ENCODE measurements at places on chromosomes 11 and 22.

DNA sequence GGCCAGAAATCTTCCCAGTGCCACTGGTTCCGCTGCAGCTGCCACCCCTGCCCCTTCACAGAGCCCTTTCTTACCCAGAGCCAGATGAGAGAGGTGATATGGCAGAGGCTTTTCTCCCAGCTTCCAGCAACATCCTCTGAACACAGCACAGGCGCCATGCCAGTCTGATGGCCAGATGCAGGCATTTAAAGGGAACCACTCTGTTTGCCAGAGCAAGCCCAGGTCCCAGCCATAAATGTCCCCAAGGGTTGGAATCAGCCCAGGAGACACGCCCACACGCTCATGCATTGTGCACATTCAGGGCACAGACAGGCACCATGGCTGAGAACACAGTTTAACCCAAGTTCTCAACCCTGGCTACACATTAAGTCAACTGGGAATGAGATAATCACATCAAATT lies 114.3 kb upstream of the CSNK2A3 start:
- DNase-seq = no peak

DNA sequence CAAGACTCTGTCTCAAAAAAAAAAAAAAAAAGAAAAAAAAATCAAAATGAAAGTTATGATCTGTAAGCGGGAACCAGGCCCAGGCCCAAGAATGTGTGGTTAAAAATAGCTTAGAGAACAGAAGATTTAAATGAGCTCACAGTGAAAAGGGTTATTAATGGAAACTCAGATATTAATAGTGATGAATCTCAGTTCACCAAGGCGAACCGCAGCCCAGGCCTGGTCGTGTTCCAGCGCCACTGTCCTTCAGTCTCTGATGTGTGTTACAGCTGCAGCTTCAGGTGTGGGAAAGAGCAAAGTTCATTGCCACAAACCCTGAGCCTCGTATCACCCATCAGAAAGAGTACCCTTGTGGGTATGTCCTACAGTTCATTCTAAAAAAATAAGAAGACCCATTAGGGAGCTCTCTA lies 107.1 kb downstream of the GAB2 start:
- DNase-seq = no peak

DNA sequence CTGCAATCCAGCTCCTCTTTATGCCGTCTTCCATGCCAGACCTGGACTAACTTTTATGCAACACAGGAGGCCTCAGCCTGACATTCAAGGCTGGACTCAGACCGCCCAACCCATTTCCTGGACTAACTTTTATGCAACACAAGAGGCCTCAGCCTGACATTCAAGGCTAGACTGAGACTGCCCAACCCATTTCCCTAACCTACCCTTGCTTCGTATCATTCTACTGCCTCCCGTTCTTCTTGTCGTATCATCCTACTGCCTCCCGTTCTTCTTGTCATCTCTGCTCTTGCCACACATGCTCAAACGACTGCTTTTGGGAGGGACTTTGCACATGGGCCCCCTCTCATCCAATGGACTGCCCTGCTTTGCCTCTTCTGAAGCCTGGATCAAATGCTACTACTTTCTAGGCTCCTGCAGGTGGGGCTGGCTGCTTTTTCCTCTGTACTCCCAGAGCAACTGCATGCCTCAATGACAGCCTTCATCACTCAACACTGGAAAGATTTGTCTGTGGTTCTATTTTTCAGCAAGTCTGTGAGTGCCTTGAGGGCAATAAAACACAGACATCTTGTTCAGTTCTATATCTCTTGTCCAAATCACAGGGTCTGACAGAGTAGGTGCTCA lies 7.8 kb downstream of the TBC1D10A start:
- no peak for DNase-seq

- DNase-seq = no peak
Observed at GRCh38 chr22:45717789-45718188, 46.2 kb downstream of the ATXN10 start.

DNA sequence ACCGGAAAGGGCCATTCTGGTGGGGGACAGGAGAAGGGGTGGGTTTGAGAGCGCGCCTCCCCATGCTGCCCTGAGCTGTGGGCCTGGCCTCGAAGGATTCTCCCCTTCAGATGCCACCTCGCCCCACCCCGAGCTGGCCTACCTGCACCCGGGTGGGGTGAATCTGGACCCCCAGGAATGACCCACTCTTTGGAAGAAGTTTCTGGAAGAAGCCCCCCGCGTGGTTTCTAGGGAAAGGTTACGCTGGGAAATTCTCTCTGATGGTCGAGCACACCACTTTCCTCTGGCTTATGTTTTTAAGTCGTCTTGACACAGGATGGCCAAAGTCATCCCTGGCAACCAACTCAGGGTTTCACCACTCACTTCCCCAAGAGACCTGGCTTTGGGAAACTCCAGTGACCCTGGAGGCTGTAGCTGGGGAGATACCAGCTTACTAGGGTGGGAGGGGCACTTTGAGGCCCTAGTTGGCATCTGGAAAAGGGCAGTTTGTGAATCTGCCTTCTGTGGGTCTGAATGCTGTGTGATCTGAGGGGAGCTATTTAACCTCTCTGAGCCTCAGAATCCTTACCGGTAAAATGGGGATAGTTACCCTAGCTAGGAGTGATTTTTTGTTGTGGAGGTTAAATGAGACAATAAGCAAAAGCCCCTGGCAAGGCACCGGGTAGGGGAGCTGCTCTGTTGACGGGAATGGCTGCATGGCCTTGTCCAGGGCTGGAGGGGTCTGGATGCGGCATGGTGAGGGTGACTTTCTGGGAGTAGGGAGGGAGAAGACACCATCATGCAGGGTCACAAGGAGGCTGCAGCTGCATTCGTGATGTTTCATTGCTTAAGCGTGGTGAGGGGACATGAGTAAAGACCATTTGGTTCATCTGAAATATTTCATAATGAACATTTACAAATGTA lies 45.3 kb upstream of the ACCSL start:
- DNase-seq = no peak

GRCh38 chr11:69560141-69560790 lies 78.8 kb downstream of the LINC01488 start:
- DNase-seq = no peak

DNA sequence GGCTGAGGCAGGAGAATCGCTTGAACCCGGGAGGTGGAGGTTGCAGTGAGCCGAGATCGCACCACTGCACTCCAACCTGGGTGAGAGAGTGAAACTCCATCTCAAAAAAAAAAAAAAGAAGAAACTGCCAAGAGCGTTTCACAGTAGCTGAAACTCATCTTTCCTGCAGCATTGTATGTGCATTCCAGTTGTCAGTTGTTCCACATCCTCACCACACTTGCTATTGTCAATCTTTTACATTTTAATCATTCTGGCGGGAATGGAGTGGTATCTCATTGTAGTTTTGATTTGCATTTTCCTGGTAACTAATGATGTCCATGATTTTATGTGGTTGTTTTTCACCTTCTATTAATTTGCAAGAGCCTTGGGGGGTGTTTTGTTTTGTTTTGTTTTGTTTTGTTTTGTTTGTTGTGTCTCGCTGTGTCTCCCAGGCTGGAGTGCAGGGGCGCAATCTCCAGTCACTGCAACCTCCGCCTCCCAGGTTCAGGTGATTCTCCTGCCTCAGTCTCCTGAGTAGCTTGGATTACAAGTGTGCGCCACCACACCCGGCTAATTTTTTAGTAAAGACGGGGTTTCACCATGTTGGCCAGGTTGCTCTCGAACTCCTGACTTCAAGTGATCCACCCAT lies 8.1 kb upstream of the GNB1L start:
- DNase-seq = no peak

DNA sequence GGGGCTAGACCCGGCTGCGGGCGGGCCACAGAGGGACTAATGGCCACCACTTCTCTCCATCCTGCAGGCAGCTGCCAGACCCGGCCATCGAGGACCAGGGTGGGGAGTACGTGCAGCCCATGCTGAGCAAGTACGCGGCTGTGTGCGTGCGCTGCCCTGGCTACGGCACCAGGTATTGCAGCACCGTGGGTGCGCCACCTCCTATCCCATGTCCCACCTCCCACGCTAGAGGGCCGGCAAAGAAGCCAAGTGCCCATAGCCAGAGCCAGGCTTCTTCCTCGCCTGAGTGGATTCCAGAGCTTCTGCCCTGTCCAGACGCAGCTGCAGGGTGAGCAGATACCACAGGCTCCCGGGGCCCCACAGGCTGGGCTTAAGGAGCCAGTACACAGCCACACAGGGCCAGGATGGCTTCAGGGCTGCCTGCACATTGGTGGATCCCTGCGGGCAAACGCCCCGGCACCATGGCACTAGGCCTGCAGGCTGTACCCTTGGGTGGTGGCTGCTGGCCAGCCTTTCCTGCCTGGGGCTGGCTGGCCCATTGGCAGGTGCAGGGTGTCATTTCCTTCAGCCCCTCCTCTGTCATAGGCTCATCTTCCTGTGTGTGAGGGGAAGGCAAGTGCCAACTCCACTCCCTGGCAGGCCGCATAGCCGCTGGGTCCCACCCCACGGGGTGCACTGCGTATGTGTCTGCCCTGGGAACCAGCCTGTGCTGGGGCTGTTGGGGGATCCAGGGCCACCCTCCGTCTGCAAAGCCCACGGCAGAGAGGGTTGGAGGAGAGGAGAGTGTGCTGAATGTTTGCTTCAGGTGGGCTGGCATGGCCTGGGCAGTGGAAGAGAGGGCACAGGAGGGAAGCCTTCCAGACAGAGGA lies 16.5 kb upstream of the DGCR8 start:
- DNase-seq = no peak

DNA sequence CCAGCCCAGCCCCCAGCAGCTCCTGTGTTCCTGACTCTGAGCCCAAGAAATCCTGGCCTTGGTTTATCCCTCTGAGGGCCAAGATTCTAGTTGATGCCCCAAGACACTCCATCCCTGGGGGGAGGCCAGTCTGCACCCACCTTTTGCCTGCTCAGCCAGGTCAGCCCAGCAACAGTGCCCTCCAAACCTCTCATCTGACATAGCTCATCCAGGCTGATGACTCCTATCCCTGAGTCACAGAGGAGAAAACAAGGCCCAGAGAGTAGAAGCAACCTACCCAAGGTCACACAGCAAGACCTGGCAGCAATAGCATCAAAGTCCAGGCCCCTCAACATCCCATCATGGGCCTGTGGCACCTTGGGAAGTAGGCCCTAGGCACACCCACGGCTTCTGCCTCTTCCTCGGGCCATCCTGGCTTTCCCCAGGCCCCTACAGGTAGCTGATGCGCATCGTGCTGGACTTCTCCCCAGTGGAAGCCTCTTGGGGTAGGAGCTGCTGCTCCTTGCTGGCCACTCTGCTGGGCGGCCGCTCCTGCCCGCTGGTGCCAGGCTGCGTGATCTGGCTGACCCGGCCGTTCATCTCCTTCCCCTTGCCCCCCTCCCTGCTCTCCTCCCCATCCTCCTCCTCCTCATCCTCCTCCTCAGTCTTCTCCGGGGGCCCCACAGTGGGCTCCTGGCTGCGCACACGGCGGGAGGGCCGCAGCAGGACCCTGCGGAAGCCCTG lies 6.0 kb downstream of the SSTR3 start:
- no peak for DNase-seq

DNA sequence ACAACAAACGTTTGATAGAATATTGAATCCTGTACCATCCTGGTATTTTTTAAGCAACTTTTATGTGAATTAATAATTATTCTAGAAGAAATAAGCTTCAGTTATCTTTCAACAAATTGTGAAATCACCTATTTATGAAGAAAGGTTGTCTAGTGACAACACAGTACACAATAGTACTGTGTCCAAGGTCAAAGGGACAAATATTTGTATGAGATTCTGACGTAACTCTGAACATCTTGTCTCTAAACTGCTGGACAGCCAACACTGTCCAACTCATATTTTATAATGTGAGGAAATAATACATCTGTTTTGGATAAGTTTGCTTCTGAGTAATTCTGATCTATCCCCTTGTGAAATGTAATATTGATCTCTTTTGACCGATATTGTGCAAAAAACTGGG lies 18.9 kb downstream of the CASP5 start:
- DNase-seq = no peak

DNA sequence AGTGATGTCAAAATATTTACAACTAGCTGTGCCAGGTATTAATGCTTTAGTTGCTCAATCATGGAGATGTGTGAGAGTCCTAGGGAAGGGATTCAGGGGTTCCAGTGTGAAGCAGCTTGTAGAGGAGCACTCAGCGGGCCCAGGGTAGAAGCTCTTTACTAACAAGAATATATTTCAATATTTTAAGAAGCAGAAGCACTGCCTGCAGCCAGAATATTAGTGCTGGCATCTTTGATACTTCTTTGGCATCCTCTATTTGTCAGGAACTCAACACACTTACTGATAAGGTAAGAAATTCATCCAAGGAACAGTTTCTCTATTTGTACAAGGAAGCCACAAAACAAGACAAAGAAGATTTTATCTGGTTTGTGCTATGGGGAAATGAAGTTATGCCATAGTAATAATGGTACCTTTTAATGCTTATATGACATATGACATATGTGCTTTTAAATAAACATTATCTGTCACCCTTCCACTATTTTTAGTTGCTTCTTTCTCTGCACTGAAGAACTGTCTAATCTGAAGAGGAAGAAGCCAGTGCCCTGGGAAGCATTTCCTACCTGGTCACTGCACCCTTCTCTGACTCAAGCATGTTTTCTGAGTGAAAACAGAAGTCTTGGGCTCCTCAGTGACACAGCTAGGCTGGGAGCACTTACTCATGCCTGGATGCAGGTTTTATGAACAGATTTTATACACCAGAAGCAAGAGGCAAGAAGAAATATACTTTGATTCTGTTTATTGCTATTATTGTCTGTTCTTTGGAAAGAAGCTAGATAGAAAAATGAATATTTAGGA lies 388.1 kb upstream of the CCDC90B start:
- DNase-seq = no peak

DNA sequence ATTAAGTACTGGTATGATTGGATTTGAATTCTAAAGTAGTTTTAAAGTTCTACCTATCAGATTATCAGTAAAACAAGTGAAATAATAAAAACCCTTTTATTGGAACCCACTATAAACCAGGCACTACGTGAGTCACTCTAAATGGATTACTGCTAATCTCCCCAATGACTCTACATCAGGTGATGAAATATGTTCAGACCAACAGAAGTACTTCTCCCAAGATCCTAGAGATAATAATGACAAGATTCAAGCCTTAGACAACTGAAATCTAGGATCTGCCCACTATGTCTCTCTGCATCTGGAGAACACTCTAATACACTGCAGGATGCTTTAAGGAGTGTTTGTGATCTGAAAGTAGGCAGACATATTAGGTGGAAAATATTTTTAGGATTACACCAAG lies 652.1 kb upstream of the CHORDC1 start:
- DNase-seq = no peak

Measured in stimulated activated CD4-positive, alpha-beta T cell treated with anti-CD3 and anti-CD28 coated beads, Interleukin-4, amount 100 ng/mL, for 48 hours (primary cell).